SK-N-SH (cell line): ENCODE measurements at places on chromosomes 7 and 10. TPM values are rescaled to one million over a fixed set of nuclear protein-coding genes. Genes with fewer than 3 reads are reported as not detected.

UNCX gene
- not detected in 2 replicates for polyA plus RNA-seq

NAT16 gene
- polyA plus RNA-seq = 0.64 and 0.68 TPM in 2 replicates

DPYSL4 gene
- 19.4 and 21.8 TPM in 2 replicates for polyA plus RNA-seq

NSUN5 gene
- 59.2 and 60.0 TPM in 2 replicates for polyA plus RNA-seq

DNA sequence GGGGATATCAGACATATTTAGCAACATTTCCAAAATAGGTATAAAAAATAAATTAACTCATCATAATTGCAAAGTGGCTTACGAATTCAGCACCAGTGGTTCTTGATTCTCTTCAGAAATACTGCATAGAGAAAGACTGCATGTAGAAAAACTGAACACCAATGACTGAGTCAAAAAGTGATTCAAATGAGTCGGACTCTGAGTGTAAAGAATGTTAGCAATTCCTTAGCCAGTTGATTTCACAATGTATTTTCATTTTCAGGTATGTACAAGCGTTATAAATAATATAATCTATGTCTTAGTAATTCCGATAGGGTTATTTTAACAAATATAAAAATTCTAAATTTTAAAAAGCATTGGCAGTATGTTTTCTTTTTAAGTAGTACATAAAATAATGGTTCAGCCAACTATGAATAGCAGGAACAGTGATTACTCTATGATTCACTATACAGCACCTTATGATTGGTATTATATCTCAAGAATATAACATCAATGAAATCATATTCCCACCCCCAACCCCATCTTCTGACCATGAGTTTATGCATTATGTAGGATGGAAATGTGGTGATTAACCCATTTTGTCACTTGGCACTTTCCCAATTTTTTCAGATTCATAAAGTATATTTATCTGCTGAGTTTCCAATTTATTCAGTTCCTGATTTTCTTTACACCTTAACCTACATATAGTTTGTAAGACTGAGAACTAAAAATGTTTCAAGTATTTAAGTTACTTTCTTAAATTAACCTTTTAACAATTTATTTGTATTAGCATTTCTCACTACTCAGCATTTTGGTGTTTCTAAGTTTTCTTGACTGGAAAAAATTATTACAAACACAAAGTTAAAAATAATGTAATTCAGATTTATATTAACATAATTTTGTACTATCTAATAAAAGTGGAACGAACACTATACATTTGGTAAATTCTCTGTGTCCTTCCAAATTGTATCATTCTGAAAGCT is 33.9 kb downstream of the DNAJC1 start:
- no peak for DNase-seq

GRCh38 chr7:134696261-134696660 is 49.6 kb downstream of the BPGM start:
- no peak for DNase-seq

- DNase-seq = no peak
These were observed 61.7 kb upstream of the NPTX2 start for GRCh38 chr7:98555403-98555802.

- no peak for DNase-seq
These were observed 32.3 kb downstream of the SUV39H2 start for GRCh38 chr10:14910953-14911352.

DNA sequence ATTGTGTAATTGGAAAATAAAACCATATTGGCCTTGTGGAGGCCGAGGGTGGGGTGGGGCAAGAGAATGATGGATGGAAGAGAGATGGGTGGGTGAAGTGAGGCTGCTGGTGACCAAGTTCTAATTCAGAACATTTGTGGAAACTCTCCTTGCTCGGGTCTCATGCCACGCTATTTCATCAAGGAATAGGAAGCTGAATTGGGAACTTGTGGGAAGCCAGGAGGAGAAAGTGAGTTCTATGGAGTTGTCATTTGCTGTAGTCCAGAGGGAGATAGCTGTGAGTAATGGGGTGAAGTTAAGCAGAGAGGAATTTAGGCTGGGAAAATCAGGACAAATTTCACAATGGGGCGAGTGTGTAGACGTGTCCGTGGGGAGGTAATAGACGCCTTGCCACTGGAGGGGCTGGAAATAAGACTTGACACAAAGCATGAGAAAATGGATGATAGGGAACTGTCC is 339.2 kb downstream of the LRMDA start:
- no peak for DNase-seq

- no peak for DNase-seq
These were observed 303.6 kb downstream of the GPAM start for GRCh38 chr10:111879969-111880368.

- no peak for DNase-seq
These were observed 178.3 kb upstream of the AGR3 start for GRCh38 chr7:17060051-17060450.

- no peak for DNase-seq
These were observed 15.6 kb downstream of the CLRN3 start for GRCh38 chr10:127877116-127877515.

DNA sequence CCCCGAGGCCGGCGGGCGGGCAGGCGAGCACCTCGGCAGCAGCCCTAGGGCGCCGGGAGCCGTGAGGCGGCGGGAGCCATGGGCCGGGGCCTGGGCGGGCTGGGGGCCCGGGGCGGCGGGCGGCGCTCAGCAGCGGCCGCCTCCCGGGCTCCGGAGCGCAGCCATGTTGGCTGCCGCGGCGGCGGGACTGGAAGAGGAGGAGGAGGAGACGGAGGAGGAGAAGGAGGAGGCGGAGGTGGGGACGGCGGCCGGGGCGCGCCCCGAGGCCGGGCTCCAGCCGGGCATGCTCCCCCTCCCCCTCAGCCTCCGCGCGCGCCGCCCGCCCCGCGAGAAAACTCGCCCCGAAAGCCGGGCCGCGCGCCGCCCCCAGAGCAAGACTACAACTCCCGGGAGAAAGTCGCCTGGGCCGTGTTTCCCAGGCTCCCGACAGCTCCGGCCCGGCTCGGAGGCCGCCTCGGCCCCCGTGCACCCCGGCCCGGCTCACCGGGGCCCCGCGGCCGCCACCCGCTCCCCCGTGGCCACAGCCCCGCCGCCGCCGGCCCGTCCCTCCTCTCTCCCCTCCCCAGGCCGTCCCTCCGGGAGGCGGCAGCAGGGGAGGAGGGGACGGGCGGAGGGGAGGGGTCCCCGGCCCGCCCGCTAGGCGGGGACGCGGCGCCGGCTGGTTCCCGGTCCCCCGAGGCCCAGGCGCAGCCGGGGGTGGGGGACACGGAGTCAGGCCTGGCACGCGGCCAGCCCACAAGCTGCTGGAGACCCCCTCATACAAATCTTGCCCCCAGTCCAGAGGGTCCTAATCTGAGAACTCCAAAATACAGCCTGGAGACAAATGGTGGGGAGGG is at the start of gene DLG5:
DLG5 (minus strand) TSS at position 190 of the 836 bp plus-strand sequence. CDS start 235 bp downstream, outside the sequence.
- DNase-seq = peak; percentile 92
